ENCODE measurements at places on chromosomes 7 and 10.

DNA sequence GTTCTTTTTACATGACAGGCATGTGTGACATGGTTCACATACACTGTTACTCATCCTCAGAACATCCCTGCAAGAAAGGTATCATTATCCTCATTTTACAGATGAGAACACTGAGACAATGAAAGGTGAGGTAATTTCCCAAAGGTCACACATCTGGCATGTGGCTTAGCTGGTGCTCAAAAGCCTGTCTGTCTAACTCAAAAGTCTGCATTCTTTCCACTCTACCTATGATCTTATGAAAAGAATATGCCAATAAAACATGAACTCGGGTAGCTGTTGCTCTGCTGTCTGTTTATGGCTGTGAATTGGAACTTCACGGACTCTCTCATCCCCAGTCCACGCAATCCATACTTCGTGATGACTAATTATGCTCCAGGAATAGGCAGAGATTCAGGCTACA lies 79.0 kb upstream of the ODAD2 start:
- DNase-seq, result no peak

- no peak for DNase-seq
Measured at GRCh38 chr7:41385996-41386395, 316.9 kb downstream of the INHBA start.

DNA sequence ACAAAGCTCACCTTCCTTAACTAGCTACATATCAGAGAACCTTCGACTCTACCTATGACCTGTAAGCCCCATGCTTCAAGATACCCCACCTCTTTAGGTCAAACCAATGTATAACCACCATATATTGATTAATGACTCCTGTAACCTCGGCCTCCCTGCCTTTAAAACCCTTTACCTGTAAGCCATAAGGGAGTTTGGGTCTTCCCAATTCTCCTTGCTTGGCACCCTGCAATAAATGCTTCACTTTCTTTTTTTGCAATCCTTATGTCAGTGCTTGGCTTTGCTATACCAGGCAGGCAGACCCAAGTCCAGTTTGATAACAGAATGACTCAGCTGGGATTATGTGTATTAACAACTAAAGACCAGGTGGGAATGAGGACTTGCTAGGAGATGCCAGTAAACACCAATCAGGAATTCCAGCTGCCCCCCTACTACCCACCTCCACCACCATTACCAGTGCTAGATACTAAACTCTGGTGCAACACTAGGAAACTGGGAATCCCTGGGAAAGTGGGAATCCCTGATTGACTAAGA lies 22.0 kb upstream of the SLC35G1 start:
- no peak for DNase-seq

GRCh38 chr7:17033245-17033644 lies 151.5 kb upstream of the AGR3 start:
- no peak for DNase-seq
